ENCODE measurements at places on chromosomes 13 and 19.

GRCh38 chr13:78393286-78394142 lies 209.8 kb downstream of the POU4F1 start:
- DNase-seq, result no peak

- DNase-seq, result no peak
These were observed 34.5 kb downstream of the ZMYM2 start for GRCh38 chr13:19993024-19993423.

DNA sequence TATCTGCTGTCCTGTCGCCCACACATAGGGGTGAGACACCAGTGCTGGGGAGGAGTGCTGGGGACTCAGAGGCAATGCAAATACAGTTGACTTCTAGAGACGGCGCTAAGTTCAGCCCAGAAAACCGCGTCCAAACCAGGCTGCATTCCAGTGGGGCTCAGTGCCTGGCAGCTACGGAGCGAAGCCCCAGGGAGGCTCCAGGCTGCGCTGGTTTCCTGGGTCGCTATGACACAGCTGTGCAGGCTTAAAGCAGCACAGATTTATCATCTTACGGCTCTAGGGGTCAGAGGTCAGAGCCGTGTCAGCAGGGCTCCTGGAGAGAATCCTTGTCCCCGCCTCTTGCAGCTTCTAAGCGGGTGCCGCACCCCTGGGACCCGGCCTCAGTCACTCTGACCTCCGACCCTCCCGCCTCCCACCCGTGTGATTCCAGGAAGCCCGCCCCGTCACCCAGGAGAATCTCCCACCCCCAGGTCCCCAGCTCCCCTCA lies 61.6 kb downstream of the ANKRD10 start:
- DNase-seq, result no peak

- no peak for DNase-seq
These were observed 94.1 kb upstream of the SLC7A1 start for GRCh38 chr13:29689548-29689947.

- no peak for DNase-seq
These were observed 3.4 kb downstream of the ZNF430 start for GRCh38 chr19:21023901-21024300.

DNA sequence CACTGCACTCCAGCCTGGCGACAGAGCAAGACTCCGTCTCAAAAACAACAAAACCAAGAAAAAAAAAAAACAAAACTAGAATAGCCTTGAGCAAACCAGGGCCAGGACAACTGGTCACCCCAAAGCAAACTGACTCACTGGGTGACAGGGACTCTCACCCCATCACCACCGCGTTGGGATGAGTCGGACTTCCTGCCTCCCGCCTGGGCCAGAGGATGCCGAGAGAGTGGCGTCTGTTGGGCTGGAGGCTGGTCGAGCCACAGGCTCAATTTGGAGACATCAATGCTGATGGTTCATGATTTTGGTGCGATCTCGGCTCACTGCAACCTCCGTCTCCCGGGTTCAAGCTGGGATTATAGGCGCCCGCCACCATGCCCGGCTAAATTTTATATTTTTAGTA lies 11.6 kb downstream of the TMPRSS9 start:
- no peak for DNase-seq

DNA sequence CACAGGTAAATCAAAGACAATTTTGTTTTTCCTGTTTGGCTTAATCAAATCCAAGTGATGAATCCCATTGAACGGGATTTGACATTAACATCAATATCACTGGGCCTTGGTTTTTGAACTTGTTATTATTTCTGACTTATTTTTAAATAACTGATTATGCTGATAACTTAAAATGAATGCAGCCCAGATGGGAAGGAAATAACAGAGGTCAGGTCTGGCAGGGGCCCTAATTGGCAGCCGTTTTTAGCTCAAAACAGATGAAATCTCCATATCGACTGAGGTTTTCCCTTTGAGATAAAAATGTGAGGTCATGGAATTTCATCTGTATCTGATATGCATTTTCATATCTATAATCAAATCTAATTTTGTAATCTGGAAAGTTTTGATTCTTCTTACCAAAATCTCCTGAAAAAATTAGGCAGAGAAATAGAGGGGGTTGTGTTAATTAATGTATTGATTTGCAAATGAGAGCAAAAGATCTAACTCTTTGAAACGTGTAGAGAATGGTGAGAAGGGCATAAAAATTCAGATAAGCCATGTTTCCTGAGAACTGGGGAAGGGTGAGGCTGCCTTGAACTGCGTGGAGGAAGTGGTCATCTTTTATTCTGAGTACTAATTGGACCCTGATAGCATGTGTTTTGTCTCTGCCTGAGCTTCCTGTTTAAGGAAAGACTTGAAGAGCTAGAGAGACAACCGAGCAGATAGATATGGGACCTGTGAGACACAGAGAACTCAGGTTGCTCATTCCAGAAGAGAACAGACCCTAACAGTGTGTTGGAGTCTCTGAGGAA lies 98.2 kb upstream of the C1QTNF9B start:
- no peak for DNase-seq

DNA sequence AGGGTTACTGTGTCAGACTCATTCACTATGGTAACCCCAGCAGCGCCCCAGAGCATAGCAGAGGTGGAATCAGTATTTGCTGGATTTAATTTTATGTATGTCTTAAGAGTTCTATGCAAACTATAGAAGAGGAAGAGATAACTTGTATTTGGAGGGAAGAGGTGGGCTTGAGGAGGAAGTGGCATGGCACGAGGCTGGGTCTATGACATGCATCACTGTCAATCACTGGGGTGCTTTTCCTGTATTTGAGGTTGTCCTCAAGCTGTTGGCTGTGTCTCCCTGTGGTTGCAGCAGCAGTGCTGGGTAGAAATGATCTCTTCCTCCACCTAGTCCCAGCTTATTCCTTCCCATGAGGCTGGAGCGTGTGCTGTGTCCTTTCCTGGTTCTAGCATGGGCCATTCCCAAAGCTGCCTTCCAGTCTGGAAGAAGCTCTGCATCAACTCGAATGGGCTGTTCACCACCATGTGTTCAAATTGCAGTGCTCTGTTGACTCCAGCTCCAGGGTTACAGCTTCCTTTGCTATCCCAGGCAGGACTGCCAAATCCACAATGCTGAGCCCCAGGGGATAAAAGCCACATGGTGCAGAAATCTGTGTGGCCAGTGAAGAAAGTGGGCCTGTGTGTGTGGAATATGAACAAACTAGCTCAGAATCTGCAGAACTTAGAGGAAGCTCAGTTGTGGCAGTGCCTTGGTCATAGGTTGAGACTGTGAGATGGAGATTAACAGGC lies 73.1 kb upstream of the MTIF3 start:
- DNase-seq, result no peak

- DNase-seq, result no peak
These were observed 77.7 kb downstream of the ZNF726 start for GRCh38 chr19:23992348-23992747.

GRCh38 chr13:66926200-66926850 lies 303.8 kb downstream of the PCDH9 start:
- no peak for DNase-seq

DNA sequence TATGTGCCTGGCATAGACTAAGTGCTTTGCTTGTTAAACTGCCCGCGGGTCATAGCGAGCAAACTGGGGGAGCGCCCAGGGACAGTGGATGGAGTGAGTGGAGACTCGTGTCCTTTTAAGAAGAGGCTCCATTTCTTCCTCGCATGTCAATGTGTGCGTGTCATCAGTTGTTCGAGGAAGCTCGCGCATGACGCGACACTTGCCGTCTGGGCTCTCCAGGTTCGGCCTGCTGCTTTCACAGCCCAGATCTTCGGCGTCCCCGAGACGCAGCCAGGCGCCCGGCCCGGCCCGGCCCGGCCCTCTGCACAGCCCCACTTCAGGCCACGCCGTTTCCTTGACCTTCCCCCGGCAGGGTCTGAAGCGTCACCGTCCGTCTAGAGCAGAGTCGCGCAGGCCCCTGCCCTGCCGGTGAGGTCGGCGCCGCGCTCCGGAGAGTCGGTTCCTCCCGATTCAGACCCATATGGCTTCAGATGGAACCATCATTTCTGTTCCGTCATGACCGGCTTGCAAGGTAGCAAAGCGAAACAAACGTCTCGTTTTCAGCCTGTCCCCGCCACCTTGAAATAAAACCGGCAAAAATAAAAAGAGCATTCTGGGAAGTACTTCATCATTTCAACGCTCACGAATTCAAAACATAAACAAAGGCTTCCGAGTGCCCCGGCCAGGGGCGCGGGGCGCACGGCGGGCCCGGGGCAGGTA lies 599 bp upstream of the ARHGEF7 start:
- no peak for DNase-seq

GRCh38 chr13:43764349-43764748 lies 22.4 kb downstream of the ENOX1 start:
- no peak for DNase-seq

- DNase-seq, result no peak
These were observed 65.1 kb downstream of the TM9SF2 start for GRCh38 chr13:99566125-99567083.

GRCh38 chr13:34038541-34039068 lies 220.7 kb downstream of the RFC3 start:
- no peak for DNase-seq

DNA sequence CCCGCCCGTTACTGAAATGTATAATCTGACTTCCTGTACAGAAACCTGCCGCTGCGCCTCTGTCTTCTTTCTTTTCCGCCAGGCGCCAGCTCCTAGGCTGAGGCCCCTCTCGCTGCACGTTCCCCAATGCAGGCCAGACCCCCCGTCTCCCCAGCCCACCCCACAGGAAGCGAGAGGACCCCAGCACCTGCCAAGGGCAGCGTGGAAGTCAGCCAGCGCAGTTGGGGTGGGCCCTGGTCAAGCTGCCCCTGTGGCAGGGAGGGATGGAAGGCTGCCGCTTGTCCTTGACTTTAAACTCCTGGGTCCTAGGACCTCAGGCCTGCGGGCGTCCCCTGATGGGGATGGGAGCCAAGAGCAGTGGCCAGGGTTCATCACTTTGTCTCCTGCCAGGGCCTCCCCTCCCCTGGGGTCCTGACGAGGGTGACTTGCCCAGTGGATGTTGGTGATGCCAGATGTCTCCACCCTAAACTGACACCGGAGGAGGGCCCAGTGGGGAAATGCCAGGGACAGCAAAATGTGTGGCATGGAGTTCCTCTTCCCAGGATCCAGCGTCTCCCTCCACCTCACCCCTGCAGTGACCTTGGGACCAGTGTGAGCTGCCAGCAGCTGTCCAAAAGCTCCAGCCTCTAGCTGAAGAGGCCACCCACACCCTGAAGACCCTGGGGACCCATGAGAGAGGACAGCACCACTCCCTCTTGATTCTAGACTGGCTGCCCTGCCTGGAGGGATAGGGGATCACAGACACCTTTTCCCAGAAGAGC lies 8.5 kb upstream of the MARCHF2 start:
- DNase-seq, result no peak

DNA sequence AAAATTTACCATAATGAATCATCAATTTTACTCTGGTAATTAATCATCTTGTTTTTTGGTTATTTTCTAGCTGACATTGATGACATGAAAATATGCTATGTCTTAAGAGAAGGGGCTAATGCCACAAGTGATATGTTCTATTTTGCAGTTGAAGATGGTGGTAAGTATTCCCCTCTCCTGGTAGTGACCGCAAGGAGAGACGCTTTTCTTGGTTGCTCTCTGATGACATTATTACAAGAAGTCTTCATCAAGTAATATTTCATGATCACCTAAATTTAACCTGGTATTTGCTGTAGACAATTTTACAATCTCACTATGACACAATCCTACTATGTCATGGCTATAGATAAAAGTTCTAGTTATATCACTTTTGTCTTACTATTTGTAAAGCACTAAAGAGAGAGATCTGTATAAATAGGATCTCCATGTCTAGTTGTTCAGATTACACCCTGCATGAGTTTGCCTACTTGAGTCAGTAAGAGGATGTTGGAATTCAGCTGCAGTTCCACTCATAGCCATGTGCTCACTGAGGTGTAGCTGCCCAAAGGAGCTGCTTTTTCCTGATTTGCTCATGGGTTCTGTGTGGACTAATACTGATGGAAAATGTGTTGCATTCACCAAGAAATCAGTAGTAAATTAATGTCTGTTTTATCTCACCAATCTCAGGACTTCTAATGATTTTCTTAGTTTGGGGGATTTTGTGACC lies 10.9 kb downstream of the FREM2 start:
- DNase-seq, result no peak

GRCh38 chr13:98446234-98446621 lies 130.7 kb downstream of the STK24 start:
- DNase-seq, result no peak

DNA sequence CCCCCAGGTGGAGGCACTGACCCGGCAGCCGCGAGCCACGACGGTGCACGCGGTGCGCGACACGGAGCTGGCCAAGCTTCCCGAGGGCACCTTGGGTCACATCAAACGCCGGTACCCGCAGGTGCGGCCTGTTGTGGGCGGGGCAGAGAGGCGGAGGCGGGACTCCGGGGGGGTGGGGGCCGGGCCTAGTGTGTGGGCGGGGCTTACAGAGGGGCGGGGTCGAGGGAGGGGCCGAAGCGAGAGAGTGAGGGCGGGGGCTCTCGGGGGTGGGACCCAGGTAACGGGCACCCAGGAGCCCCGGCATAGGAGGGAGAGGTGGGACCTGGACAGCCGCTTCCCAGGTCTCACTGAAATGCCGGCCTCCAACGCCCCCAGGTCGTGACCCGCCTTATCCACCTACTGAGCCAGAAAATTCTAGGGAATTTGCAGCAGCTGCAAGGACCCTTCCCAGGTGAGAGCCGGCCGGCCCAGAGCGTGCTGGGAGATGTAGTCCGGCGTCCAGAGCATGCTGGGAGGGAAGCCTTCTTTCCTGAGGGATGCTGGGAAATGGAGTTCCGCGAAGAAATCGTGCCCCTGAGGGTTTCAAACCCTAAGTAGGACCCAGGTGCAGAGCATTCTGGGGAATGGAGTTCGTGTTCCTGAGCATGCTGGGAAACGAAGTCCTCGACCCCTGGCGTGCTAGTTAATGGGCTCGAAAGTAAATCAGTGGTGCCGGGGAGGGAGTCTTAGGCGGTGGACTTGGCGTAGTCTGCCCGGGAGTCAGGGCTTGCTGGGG lies 15.7 kb downstream of the PNPLA6 start:
- DNase-seq, result no peak

DNA sequence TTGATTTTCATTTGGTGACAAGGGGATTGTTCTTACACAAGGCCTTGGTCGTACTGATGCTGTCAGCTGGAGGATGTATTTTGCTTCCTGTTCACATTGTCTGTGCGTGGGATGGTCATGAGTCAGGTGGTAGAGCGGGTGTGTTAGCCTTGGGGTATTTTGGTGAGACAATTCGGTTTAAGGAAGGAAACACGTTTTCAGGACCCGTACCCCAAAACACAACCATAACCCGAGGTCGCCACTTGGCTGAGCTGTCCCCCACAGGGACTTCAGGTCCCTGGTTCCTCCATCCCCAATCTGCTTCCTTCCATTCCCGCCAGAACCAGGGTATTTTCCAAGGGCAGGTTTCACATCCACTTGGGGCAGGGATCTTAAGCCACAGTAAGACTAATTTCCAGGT lies 15.0 kb downstream of the MYO9B start:
- DNase-seq, result no peak

GRCh38 chr13:92745258-92745657 lies 481.3 kb upstream of the GPC6 start:
- peak; percentile 11 for DNase-seq

GRCh38 chr13:58994777-58995176 lies 1169.0 kb downstream of the DIAPH3 start:
- no peak for DNase-seq

GRCh38 chr13:24187185-24187584 lies 26.7 kb downstream of the SPATA13 start:
- DNase-seq, result no peak

All from keratinocyte (primary cell).